ENCODE measurements at places on chromosomes 13 and 19.

- no peak for DNase-seq
Measured at GRCh38 chr19:39401070-39401548, 5.5 kb upstream of the ZFP36 start.

DNA sequence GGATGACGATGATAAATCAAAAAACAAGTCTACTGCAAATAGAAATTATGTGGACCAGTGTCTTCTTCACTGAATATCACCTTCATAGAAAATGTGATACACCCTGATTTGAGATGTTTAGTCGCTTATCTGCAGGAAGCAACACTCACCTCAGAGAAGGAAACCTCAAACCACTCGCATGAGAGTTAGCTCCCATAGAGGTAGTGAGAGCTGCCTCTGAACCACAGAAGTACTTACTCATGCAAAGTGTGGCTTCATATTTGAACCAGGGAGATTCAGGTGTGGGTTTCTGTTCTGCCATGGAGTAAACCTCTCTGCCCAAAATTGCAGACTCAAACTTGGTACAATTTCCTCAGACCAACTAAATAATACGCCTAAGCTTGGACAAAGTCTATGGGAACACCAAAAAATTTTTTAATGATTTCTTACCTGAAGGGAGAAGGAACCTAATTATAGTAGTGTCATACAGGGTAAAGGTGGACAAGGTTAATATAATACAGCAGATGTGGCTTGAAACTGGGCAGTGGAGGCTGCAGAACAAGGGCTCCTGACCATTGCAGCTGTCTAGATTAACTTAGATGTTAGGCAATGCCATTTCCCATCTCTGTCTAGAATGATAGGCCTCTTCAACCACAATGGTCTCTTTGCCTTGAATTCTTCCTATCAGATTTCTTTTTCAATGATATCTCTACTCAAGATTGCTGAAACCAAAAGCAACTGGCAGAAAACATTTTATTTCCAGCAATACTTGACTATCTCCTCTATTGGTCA lies 29.6 kb upstream of the RCBTB2 start:
- DNase-seq: peak; percentile 20

DNA sequence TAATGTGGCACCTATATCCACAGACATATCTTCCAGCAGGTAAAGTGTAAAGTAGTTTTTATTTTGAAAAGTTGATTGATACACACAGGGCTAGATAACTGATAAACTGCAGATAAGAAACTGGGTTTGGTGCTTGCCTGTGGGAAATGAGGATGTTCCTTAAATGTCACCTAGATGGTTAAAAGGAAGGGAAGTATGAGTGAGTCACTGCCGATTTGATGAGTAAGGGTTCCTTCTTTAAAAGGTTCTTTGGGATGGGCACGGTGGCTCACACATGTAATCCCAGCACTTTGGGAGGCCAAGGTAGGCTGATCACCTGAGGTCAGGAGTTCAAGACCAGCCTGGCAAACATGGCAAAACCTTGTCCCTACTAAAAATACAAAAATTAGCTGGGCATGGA lies 73.8 kb upstream of the FRY start:
- DNase-seq: no peak

- no peak for DNase-seq
Measured at GRCh38 chr13:21048901-21049698, 12.3 kb downstream of the LATS2 start.

- DNase-seq: no peak
Measured at GRCh38 chr13:76917095-76917494, 30.9 kb upstream of the KCTD12 start.

GRCh38 chr19:39074942-39075341 lies 9.2 kb upstream of the ACP7 start:
- DNase-seq: no peak

DNA sequence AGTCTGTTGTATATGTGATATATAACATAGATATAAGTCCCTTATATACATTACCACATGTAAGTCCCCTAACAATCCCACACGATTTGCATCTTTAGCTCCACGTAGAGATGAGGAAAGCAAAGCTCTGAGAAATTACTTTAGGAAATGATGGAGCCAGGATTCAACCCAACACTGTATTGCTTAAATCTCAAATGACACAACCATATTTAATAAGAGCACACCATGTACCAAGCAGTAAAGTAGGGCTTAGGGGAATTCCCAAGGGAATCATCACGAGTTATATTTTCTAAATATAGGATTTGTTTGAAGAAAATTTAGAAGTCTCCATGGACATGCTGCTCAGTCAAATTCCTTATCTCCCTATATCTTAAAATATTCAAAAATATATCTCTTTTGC lies 61.3 kb upstream of the POMP start:
- no peak for DNase-seq

DNA sequence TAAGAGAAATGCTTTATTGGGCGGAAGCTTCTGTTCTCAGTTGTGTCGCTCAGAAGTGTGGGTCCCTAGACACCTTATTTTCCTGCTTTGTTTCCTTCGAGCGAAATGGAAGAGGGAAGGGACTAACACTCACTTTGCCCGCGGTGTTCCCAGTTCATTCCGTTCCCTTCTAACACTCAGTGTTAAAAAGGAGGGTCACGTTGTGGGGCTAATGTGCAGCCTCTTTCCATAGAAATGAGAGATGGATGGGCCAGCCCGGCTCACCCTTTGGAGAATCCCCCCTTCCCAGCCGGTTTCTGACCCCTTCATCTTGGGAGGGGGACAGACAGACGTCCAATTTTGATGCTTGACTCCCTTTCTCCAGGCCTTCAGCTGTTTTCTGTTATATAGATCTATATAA lies 2.3 kb downstream of the ATP11A start:
- no peak for DNase-seq

GRCh38 chr13:32426990-32427851 lies 709 bp downstream of the N4BP2L1 start:
- no peak for DNase-seq

- DNase-seq: peak; percentile 30
Measured at GRCh38 chr19:49097453-49098288, 12.4 kb downstream of the SNRNP70 start.

DNA sequence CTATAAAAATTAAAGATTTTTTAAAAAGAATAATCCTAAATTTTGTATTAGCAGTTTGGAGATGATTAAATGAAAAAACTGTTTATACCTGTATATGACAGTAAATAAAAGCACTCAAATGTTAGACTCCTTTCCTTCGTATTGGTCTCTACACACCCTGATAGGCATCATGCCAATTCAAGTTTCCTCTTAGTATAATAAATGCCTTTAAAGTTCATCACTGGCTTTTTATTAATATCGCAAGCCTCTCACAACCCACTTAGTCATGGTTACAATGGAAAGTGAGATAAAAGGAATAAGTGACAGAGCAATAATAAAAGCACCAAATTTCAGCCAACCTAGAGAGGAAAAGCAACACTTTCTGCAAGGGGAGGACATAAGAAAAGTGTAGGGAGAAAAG lies 102.2 kb downstream of the PIBF1 start:
- DNase-seq: no peak

- DNase-seq: peak; percentile 48
Measured at GRCh38 chr19:55251341-55252081, 7.3 kb downstream of the PPP6R1 start.

- no peak for DNase-seq
Measured at GRCh38 chr13:49995625-49996101, 1.2 kb upstream of the TRIM13 start.

GRCh38 chr13:77866971-77867370 lies 51.7 kb downstream of the EDNRB start:
- no peak for DNase-seq

DNA sequence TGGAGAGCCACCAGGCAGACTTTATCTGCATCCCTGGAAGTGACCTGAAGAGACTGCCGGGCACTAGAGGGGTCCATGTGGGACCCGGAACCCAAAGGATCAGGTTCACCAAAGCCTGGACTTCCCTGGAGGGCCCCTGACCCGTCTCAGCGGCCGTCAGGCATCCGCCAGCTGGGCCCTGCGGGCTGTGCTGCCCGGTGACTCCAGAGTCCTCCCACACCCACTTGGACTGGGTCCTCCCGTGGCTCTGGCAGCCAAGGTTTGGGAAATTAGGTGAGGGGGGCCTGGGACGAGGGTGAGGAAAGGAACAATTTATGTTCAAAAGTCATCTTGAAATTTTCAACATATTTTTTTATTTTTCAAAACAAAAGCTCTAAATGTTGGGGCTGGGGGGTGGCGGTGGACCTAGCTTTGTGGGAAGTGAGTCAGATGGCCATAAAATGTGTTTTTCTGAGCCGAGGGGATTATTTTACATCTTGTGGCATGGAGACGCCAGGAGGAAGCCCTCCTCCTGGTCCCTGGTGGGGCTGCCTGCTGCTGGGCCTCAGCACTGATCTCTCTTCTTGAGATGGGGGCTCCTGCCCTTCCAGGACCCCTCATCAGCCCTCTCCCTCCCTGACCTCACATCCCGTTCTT lies 20.2 kb downstream of the CEBPA start:
- DNase-seq: no peak

GRCh38 chr19:22286151-22286810 lies at the start of gene ZNF729:
ZNF729 (plus strand) TSS chr19:22286441; CDS start chr19:22286526, 85 bp downstream.
- no peak for DNase-seq

DNA sequence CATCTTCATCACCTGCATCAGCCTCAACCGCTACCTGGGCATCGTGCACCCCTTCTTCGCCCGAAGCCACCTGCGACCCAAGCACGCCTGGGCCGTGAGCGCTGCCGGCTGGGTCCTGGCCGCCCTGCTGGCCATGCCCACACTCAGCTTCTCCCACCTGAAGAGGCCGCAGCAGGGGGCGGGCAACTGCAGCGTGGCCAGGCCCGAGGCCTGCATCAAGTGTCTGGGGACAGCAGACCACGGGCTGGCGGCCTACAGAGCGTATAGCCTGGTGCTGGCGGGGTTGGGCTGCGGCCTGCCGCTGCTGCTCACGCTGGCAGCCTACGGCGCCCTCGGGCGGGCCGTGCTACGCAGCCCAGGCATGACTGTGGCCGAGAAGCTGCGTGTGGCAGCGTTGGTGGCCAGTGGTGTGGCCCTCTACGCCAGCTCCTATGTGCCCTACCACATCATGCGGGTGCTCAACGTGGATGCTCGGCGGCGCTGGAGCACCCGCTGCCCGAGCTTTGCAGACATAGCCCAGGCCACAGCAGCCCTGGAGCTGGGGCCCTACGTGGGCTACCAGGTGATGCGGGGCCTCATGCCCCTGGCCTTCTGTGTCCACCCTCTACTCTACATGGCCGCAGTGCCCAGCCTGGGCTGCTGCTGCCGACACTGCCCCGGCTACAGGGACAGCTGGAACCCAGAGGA lies 2.6 kb downstream of the P2RY11 start:
- DNase-seq: no peak

GRCh38 chr13:99056381-99057014 lies 78.6 kb upstream of the DOCK9 start:
- no peak for DNase-seq

DNA sequence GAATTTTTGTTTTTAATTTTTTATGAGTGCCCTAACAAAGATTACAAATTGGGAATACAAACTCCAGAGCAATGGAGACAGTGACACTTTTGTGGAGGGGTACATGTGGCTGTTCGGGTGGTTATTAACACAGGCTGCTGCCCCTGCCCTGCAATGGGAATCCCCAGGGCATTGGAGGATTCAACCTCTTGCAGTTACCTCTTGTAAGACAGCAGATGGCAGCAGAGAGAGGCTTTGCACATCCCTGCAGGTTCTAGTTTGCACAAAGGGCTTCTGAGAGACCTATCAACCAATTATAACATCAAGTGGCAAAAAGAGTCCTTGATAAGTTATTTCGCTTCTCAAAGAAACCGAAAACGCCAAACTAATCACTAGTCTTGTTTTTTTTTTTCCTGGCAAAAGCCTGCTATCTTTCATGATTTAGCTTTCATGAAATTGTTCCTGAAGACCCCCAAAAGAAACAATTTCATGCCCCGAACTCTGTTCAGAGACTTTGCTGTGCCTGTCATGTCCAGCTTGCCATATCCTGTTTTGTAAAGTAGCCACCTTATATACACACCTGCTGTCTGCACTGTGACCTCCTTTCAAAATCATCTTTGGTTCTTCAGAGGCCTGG lies 10.4 kb downstream of the GJB2 start:
- no peak for DNase-seq

GRCh38 chr19:34323433-34324204 lies 41.4 kb upstream of the GPI start:
- no peak for DNase-seq

DNA sequence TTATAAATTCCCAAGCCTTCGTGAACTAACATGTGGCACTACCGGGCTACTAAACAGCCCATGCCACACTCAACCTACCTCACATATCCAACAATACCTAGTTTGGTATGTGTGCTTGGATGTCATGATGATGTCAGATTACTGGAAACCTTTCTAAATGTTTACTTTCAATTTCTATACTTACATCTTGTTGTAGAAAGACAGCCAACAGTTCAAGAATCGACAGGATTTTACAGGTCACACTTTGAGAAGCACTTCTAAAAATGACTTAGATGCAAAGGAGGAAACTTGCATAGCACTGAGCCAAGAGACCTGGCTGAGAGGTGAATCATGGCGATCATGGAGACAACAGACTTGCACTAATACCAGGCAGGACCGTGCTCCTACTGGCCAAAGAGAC lies 209.9 kb downstream of the COL4A1 start:
- no peak for DNase-seq

GRCh38 chr19:48613024-48613851 lies 1.6 kb downstream of the FAM83E start:
- no peak for DNase-seq

GRCh38 chr13:42394361-42394708 lies 122.4 kb downstream of the AKAP11 start:
- no peak for DNase-seq

- DNase-seq: no peak
Measured at GRCh38 chr13:97241761-97242160, 19.6 kb downstream of the MBNL2 start.

DNA sequence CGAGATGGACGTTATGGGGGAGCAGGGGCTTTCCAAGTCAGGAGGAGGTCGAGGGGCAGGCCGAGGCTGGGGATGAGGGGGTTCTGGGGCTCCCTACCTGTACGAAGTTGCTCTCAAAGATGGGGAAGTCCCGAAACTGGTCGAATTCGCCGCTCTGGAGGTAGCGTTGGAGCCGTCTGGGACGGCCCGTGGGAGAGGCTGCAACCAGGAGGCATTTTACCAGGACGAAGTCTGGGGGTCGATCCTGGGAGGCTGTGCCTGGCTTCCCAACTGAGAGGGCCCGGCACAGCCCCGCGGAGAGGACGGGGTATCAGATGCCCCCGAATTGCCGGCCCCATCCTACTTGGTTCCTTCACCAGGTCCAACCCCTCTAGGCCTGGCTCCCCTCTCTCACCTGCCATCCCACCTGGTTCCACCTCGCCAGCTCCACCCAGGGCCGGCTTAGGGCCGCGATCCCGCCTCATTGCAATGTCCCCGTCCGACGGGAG lies 527 bp upstream of the EMC10 start:
- DNase-seq: no peak

- no peak for DNase-seq
Measured at GRCh38 chr13:43387880-43388279, 364.5 kb downstream of the DNAJC15 start.

GRCh38 chr13:28822801-28823200 lies 2.7 kb downstream of the MTUS2 start:
- DNase-seq: no peak

DNA sequence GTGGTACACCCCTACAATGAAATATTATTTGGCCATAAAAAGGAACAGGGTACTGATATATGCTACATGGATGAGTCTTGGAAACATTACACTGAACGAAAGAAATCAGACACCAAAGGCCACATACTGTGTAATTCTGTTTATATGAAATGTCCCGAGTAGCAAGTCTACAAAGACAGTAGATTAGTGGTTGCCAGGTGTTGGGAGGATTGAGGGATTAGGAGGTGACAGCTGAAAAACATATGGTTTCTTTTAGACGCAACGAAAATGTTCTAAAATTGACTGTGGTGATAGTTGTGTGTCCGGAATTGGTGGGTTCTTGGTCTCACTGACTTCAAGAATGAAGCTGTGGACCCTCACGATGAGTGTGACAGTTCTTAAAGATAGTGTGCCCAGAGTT lies 35.1 kb downstream of the IL17D start:
- no peak for DNase-seq
